CMK (cell line): ENCODE measurements at places on chromosomes 16 and 17.

GRCh38 chr17:58480090-58480489 lies 8.1 kb downstream of the HSF5 start:
- no peak for DNase-seq

DNA sequence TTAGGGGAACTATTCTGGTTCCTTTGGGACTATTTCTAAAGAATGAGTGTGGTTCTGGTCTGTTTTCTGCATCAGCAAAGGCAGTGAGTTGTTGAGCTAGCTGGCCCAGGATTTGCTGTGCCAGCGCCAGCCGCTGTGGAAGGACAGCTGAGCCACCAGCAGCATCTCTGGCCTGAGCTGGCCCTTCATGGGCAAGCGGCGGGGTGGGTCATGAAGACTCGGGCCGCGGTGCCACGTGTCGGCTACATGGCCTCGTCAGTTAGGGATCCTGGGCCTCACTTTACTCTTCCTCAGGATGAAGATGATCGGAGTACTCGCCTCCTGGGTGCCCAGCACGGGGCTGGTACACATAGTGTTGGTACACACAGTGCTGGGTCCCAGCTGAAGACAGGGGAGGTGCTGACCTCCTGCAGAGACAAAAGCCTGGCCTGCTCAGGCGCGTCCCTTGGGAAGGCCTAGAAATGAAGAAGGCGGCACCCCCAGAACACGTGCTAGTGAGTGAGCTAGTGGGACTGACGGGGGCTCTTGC lies 17.9 kb upstream of the FAAP100 start:
- DNase-seq, result no peak

- DNase-seq, result no peak
Measured at GRCh38 chr16:10923146-10923649, 19.1 kb downstream of the DEXI start.

- DNase-seq, result no peak
Measured at GRCh38 chr17:29124925-29125273, 55.3 kb downstream of the MYO18A start.

DNA sequence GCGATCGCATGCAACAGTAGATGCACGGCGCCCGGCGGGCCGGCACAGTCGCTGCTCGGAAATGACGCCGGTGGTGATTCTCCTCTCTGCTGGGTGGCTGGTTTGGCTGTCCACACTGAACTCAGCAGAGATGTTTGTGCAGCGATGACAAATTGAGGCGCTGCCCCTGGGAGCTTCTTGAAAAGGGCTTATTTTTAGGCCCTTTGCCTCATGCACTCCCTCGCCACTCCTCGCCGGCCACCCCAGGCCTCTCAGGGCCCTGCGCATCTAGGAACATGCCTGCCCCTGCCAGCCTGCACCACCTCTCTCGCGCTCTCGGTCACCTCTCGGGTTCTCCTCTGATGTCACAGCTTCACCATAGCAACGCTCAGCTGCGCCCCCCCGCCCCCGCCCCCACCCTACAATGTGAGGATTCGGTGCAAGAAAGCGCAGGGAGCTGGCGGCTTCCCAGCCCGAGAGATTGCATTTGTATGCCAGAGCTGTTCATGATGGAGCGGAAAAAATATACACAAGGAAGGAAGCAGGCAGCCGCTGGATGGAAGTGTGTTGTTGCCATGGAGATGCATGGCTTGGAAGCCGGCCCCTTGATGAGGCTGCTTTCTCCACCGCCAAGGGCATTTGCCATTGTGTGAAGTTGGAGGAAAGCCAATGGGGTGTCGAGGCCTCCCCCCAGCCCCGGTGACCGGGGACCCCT lies 81.3 kb upstream of the PLCG2 start:
- DNase-seq, result no peak

DNA sequence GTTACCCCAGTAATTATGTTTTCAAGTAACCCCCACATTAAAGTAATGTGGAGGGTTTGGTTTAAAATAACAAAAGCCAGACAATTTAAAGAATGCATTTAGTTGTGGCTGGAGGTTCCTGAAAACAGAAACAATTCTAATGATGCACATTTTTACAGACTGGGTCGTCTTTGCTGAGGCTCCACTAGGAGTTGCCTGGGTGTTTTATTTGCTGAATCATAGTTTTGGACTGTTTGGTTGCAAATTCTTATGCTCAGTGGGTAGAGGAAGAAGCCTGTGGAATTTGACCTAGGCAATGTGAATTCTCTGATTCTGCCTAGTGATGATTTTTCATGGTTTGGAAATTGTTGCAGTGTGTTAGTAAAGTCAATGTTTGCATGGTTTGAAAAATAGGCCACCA lies 16.3 kb downstream of the SHISA9 start:
- DNase-seq, result no peak

GRCh38 chr17:1511756-1512321 lies 4.6 kb downstream of the INPP5K start:
- no peak for DNase-seq

- no peak for DNase-seq
Measured at GRCh38 chr17:72380120-72380519, 259.3 kb downstream of the SOX9 start.

DNA sequence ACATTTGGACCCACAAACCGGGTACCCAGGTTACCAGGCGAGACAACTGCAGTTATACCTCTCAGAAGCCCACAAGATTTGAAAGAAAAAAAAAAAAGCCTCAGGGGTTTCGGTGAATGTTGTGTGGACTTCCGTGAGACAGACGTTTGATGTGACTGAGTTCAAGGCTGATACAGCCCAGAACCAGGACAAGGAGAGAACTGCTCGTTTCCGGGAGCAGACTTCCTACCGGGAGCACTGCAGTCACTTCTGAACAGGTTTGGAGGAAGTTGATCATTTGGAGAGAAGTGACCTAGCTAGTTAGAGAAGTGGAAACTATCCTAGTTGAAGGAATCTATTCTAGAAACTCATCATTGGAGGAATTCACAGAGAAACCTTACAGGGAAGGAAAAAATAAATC lies 847 bp downstream of the CKLF start:
- no peak for DNase-seq

DNA sequence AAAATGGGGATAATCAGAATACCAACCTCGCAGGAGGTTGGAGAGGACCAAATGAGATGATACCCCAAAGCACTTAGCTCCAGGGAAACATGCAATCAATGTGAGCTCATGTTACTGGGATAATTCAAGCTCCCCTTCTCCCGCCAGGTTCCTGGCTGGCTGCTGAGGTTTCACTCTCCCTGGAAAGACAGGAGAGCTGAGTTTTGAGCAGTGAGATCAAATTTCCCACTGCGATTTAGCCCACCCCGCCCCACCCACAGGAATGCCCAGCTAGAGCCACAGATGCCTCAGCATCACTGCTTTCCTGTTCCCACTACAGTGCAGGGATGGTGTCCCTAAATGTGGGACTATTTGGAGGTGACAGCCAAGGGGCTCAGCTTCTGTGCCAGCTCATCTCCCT lies 56.7 kb downstream of the ZNF423 start:
- no peak for DNase-seq

GRCh38 chr17:73311428-73311780 lies 397 bp downstream of the CDC42EP4 start:
- no peak for DNase-seq

- no peak for DNase-seq
Measured at GRCh38 chr17:8894202-8894671, 26.8 kb upstream of the PIK3R6 start.

- peak; percentile 74 for DNase-seq
Measured at GRCh38 chr17:42107597-42108576, 4.6 kb downstream of the DHX58 start.

GRCh38 chr16:58016840-58017446 lies 8.6 kb upstream of the MMP15 start:
- DNase-seq, result no peak

- DNase-seq, result no peak
Measured at GRCh38 chr17:48295362-48296288, 134.4 kb downstream of the SKAP1 start.

DNA sequence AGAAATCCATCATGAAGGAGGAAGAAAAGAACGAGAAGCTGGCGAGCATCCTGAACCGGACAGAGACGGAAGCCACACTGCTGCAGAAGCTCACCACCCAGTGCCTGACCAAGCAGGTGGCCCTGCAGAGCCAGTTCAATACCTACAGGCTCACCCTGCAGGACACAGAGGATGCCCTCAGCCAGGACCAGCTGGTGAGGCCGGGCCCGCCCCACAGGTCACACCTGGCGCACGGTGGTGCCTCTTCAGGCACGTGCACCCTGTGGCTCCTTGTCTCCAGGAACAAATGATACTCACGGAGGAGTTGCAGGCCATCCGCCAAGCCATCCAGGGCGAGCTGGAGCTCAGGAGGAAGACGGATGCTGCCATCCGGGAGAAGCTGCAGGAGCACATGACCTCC lies 19.8 kb upstream of the GAA start:
- no peak for DNase-seq

DNA sequence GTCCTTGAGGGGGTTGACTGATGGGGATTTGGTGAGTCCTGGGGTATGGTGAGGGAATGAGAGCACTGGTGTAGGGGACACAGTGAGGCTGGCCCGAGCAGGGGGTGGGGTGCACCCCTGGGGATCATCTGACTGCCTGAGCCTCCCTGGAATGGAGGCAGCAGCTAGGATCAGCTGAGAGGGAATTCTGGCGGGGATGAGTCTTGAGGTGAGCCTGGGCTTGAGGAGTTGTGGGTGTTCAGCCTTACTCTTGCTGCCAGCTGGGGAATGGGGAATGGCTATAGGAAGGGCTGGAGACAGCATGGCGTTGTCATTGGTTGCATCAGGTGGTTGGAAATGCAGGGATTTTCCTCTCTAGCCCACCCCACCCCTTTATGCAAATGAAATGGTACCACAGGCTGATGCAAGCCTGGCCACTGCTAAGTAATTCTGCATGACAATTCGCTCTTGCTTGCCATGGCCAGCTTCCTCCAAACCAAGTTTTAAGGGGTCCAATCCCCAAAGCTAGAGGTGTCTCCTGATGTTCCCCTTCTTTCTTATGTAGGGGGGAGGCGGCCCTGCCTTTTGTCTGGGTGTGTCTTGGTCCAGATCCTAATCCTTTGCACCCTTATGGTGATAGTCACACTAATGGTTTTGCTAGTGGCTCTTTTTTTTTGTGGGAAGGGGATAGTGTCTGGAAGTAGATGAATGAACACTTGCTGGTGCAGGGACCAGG lies 7.5 kb downstream of the NFE2L1 start:
- DNase-seq, result no peak

DNA sequence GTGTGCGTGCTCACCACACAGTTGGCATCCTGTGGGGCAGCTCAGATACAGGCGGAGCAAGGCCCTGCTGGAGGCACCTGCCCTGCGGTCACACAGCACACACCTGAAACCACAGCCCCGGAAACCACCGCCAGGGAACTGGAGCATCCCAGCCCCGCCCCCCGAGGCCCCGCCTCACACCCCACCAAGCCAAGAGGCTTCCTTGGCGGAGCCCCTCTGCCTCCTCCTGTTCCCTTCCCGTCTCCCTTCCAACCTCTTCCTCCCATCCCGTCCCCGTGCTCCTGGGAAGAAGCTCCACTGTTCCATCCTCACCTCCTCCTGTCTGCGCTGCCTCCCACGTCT lies 205.5 kb downstream of the NTN1 start:
- no peak for DNase-seq

GRCh38 chr16:79482011-79482410 lies 118.5 kb downstream of the MAF start:
- no peak for DNase-seq

DNA sequence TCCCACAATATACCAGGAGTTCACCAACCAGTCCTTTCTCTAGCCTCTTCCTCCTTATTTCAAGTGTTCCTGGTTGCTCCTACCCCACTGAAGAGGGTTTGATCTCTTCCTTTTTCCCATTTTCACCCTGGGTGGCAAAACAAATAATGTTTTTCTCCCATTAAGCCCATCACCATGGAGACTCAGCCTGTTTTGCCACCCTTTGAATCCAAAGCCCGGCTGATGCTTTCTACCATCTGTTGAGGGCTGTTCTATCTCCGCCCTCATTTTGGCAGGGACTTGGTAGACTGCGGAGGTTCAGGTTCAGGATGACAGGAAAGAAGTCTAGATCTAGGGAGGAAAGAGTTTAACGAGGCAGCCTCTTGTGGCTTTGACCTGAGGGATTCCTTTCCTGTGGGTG lies 2.6 kb downstream of the DNAH2 start:
- no peak for DNase-seq

GRCh38 chr16:76232704-76233103 lies 44.5 kb upstream of the CNTNAP4 start:
- no peak for DNase-seq

DNA sequence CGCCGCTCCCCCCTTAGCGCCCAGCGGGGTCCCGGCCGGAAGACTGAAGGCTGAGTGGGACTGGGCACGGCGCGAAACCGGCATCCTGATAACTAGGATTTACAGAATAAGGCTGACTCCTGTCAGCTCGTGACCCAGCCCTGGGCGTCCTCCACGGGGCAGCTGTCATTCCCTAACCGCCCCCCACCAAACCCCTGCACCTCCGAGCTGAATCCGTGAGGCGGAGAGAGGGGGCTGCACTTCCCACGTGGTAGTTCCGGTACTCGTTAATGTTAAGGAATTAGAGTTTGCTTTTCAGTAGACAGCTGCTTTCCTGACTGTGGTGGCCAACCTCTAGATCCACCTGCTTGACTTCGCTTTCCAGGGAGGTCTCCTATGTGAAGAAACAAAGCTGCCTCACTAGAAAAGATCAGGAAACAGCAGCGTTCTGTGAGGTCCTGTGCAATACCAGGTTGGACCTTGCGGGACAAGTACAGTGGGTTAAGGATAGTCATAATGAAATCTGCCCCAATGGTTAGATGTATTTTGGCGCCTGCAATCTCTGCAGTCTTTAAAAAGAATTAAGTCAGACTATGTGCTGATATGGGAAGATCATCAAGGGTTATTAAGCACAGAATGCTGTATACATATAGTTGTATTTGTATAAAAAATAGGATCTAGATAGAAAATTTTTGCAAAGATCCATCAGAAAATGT lies 1.1 kb upstream of the WBP2 start:
- DNase-seq, result no peak

DNA sequence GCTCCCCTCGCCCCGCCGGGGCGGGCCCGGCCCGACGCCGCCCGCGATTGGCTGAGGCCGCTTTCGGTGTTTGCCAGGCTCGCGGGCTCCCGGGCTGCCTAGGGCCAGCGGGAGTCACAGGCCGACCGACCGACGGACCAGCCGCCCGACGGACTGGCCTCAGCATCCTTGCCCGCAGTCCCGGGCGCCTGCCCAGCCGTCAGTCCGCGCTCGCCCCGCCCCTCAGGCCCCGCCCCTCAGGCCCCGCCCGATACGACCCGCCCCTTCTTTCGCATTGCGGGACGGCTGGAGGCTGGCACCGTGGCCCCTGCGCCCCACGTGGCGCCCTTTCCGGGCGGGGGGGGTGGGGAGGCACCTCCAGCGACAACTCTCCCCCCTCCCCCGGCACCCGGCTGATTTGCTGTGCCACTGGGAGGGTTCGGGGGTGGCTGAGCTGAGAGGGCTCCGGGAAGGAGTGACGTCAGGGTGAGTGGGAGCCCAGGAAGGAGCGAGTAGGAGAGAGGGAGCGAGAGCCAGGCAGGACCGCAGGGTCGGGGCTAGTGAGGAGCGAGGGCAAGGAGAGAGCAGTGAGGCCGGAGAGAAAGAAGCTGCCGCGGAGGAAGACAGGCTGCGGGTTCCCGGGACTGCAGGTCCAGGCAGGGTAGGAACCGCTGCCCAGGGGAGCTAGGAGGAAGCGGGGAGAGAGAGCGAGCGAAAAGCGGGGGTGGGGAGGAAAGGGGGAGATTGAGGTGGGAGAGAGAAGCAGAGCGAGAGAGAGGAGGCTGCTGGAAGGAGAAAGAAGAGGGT lies at the start of gene ASPHD1:
Gene ASPHD1, plus strand, starts transcription at position 387 of the 786 bp plus-strand sequence. CDS start 484 bp downstream, outside the sequence.
- peak; percentile 24 for DNase-seq

- DNase-seq, result no peak
Measured at GRCh38 chr17:81858967-81859905, 1.1 kb downstream of the P4HB start.

GRCh38 chr16:87995644-87996043 lies 44.4 kb downstream of the BANP start:
- DNase-seq, result no peak

- no peak for DNase-seq
Measured at GRCh38 chr17:69445132-69445531, 30.6 kb downstream of the MAP2K6 start.
